ENCODE measurements at places on chromosomes 3 and 15.

DNA sequence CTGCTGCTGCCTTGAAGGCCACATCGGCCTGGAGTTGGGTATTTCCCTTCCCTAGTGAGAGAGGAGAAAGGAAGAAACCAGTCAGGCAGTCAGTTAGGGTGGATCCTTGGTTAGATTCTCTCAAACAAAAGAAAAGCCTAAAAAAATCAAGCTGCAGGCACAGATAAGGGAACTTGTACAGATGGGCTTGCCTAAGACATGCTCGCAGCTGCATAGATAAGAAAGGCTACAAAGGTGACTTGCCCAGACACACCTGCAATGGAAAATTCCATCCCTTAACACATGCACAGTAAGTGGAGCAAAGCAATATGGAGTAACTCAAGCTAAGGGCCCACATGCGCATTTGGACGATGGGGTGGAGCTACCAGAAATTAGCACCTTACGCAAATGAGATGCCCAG lies 199.7 kb upstream of the ARPP21 start:
- no peak for DNase-seq

DNA sequence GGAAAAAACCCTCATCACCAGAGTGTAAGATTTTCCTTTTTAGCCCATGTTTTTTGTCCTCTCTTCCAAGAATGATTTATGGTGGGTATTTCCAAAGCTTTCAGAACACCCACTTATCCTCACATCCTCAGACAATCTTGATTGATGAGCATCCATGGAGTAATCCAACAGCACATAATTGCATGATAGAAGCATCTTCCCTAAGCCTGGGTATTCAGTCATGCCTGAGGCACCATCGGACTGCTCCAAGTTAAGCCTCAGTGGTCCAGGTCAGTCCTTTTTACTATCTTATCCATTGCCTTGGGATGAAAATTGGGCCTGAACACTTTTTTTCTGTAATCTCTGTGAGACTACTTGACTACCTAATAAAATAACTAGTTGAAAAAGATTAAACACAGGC lies 676.0 kb upstream of the SEMA6D start:
- no peak for DNase-seq

GRCh38 chr3:45168451-45168850 lies 22.3 kb upstream of the CDCP1 start:
- no peak for DNase-seq

DNA sequence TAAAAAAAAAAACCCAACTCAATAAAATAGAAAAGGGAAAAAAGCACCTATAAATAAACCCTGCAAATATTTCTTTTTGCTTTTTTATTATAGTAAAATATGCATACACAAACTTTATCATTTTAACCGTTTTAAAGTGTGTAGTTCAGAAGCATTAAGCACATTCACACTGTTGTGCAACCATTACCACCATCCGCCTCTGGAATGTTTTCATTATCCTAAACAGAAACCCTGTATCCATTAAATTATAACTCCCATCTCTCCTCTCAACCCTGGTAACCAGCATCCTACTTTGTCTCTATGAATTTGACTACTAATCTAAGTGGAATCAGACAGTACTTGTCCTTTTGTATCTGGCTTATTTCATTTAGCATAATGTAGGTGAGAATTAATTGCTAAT lies 15.0 kb downstream of the CDCP1 start:
- DNase-seq = no peak

DNA sequence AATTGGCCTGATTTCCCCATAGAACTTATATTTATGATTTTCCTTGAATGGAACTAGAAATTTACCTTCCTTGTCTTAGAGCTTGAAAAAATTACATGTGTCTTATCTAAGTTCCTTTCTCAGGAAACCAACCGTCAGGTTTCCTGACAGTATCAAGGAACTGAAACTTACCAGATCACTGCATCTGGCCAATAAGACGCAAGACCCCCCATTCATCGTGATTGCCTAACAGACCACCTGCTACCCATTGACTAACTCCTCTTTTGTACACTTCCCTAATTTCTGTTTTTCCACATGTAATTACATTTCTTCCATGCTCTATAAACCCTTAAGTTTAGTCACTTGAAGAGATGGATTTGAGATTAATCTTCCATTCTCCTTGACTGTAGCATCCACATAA lies 517.2 kb upstream of the CBLB start:
- DNase-seq = no peak

DNA sequence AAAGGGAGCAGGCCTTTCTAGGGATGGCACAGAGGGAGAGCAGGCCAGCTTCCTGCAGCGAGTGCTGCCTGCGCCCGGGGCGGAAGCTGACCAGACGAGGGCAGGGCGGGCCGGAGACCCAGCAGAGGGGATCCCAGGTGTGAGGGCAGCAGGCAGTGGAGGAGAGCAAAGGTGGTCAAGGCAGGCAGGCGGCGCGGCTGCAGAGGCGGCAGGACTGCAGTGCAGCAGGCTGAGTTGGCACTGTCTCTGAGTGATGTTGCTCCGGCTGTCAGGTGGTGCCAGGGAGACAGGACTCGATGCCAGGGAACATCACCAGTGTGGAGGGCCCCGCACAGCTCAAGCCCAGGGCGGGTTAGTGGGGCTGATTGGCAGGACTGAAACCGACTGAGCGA lies 22.3 kb upstream of the PLXNA1 start:
- DNase-seq = no peak

- no peak for DNase-seq
Measured at GRCh38 chr3:45443459-45443858, 55.1 kb downstream of the LARS2 start.

DNA sequence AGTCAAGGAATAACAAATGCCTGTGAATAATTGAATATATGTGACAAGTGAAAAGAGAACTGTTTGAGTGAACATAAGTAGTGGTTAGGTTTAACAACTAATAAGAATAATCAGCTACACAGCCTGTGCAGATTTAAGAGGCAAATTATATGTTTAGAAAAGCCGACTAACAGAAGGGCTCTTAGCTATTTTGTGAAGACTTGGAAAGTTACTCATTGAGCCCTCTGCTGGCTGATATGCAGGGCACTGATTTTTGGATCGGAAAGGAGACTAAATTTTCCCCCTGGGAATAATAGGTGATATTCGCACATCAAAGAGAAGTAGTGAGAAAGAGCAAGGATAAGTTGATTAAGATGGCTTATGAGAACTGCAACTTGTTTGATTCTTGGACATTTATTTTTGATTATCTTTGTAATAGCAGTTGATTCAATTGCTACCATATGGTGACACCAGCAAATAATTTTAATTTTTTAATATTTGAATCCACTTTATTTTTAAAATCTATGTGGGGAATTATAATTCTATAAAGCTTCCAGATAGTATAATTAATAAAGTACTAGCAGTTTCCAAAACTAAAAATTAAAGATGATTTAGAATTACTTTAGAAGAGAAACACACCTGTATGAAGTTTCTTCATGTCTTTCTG lies 156.2 kb downstream of the NLGN1 start:
- DNase-seq = no peak

- DNase-seq = no peak
Measured at GRCh38 chr3:126657901-126658300, 3.0 kb upstream of the TXNRD3 start.

Data from NCI-H1048 (cell line).